Aorta (tissue), 5 donors: ENCODE measurements at places on chromosomes 7 and 10. TPM values are rescaled to one million over a fixed set of nuclear protein-coding genes. Genes with fewer than 3 reads are reported as not detected.

DNA sequence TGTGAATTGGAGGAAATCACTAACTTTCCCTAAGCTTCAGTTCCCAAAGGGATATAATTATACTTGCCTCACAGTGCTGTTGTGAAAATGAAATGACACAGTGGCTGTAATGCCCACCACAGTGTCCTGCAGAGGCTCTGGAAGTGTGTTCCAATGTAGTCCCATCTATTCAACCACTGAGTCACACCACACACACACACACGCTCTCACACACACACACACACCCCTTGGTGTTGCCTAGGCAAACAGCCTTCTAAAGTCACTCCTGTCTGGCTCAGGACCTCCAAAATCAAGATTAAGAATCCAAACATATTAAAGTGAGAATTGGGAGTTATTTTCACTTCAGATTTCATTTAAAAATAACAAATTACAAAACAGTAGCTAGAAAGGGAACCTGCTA is 73.3 kb downstream of the NRCAM start:
- no peaks in the 10 kb centered on the region for H3K36me3 ChIP-seq
- H3K27ac ChIP-seq = no peak overlapping the region
- no peaks in the 10 kb centered on the region for H3K27me3 ChIP-seq
- no peak for DNase-seq

GRCh38 chr7:113796557-113796956 is 122.3 kb downstream of the PPP1R3A start:
- H3K27ac ChIP-seq = no peak overlapping the region
- H3K4me3 ChIP-seq = no peak overlapping the region
- H3K36me3 ChIP-seq = no peaks in the 10 kb centered on the region
- H3K4me1 ChIP-seq = no peaks in the 10 kb centered on the region
- no peaks in the 10 kb centered on the region for H3K27me3 ChIP-seq

- H3K4me3 ChIP-seq = no peak overlapping the region
- H3K27me3 ChIP-seq = no peaks in the 10 kb centered on the region
- no peaks in the 10 kb centered on the region for H3K4me1 ChIP-seq
- no peak overlapping the region for H3K27ac ChIP-seq
- DNase-seq = no peak
Measured at GRCh38 chr7:52747817-52748216, 287.6 kb upstream of the POM121L12 start.

- H3K27me3 ChIP-seq = no peaks in the 10 kb centered on the region
- no peak overlapping the region for H3K27ac ChIP-seq
- no peaks in the 10 kb centered on the region for H3K36me3 ChIP-seq
- H3K4me1 ChIP-seq = no peaks in the 10 kb centered on the region
- DNase-seq = no peak
Measured at GRCh38 chr7:142819530-142819929, 35.3 kb upstream of the EPHB6 start.

GRCh38 chr10:17820943-17821342 is 11.8 kb downstream of the MRC1 start:
- no peak overlapping the region for H3K27ac ChIP-seq
- no peak overlapping the region for H3K4me3 ChIP-seq
- no peaks in the 10 kb centered on the region for H3K36me3 ChIP-seq
- no peak for DNase-seq
- H3K27me3 ChIP-seq = no peaks in the 10 kb centered on the region
- H3K4me1 ChIP-seq = no peaks in the 10 kb centered on the region

- H3K36me3 ChIP-seq = no peaks in the 10 kb centered on the region
- DNase-seq = no peak
- peak overlapping the region; percentile 100 for H3K4me3 ChIP-seq
Measured at GRCh38 chr7:134782121-134782623, 2.7 kb downstream of the CALD1 start.

DNA sequence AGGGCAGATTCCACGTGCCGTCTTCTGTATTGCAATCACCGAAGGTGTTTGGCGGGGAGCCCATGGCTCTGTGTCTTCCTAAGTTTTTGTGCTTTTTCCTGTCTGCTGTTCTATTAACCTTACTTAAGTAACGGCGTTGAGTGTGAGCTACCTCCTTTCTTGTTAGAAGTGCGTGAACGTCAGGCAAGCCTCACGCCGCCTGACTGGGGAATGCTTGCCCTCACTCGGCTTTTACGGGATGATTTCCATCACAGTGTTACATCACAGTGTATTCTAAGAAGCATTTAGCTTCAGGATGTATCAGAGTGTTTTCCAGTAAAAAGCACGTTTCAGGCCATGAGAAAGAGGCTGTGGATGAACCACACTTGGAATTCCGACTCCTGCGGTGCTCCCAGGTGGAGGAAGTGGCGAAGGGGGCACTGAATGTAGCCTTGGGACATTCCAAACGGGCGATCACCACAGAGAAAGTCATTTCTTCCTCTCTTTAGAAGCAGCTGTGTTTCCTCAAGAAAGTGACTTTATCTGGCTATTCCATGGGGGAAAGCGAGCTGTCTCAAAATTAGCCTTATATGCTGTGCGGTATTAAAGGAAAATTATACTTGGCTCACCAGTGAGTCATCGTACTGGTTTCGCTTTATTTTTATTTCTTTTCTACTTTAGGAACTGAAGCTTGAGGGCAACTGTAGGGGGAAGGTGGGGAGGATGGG is 290.7 kb downstream of the KLF6 start:
- H3K4me1 ChIP-seq = no peaks in the 10 kb centered on the region
- H3K27me3 ChIP-seq = no peaks in the 10 kb centered on the region
- no peaks in the 10 kb centered on the region for H3K36me3 ChIP-seq

- no peaks in the 10 kb centered on the region for H3K27me3 ChIP-seq
- H3K27ac ChIP-seq = no peak overlapping the region
- H3K36me3 ChIP-seq = no peaks in the 10 kb centered on the region
- H3K4me3 ChIP-seq = no peak overlapping the region
- peaks cover 9% of the 10 kb centered on the region for H3K4me1 ChIP-seq
Measured at GRCh38 chr10:51892965-51893658, 193.7 kb upstream of the CSTF2T start.

- no peaks in the 10 kb centered on the region for H3K27me3 ChIP-seq
- no peak for DNase-seq
- H3K4me1 ChIP-seq = no peaks in the 10 kb centered on the region
- no peaks in the 10 kb centered on the region for H3K36me3 ChIP-seq
- no peak overlapping the region for H3K4me3 ChIP-seq
Measured at GRCh38 chr10:94308866-94309265, 53.9 kb downstream of the NOC3L start.

DNA sequence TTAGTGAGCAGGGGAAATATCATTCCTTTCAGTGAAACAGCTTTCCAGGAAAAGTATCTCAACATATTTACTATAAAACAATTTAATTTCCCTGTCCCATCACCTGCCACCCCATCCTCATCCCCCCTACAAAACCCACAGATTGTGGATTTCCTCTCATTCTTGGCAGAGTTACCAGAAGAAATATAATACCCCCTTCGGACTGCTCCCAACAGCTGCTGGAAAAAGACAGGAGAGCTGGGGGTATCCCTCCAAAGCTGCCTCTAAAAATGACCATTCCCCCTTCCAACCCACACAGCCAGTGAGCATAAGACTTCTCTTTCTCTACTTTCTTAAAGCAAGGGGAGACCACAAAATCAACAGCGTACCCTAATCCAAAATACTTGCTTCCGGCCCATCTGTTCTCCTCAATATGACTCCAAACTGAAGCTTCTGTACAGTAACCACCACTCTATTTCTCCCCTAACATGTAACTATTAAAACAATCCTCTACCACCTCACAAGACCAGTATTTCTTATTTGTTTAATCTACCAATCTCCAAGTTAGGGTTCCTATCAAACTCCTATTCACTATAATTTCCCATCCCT is 7.8 kb downstream of the FBXW4 start:
- H3K4me3 ChIP-seq = no peak overlapping the region
- H3K36me3 ChIP-seq = no peaks in the 10 kb centered on the region

DNA sequence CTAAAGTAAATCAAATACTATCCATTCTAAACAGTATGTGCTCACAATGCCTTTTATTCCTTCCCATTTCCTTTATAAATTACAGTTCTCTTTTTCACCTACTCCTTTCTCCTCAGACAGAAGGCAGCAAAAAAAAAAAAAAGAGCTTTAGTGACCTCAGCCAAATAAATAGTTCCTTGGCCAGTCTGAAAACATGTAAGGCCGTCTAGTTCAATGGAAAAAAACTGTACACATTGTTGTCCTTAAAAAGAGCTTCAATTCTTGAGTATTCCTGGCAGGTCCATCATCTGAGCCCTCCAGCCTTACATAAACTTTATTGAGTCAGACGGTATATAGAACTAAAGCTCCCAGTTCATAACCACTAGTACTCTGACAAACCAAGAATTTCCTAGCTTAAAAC is 185.4 kb downstream of the CACNA2D1 start:
- no peak for DNase-seq
- H3K27ac ChIP-seq = no peak overlapping the region
- no peaks in the 10 kb centered on the region for H3K27me3 ChIP-seq
- no peaks in the 10 kb centered on the region for H3K36me3 ChIP-seq
- no peak overlapping the region for H3K4me3 ChIP-seq

The UPK3B gene
- total RNA-seq = 1.7 TPM

The HOXA7 gene
- total RNA-seq = 4.7 TPM

The TYW1B gene
- total RNA-seq = 3.8 TPM

The ANK3 gene
- 24.3 TPM for total RNA-seq

The DDC gene
- total RNA-seq = not detected

The ARL5B gene
- total RNA-seq = 13.2 TPM

The PLCE1 gene
- total RNA-seq = 14.7 TPM

The EGR2 gene
- total RNA-seq = 23.0 TPM
